ENCODE measurements at places on chromosomes 11 and 22.

- no peak for DNase-seq
Observed at GRCh38 chr11:30876663-30877396, 290.7 kb upstream of the MPPED2 start.

DNA sequence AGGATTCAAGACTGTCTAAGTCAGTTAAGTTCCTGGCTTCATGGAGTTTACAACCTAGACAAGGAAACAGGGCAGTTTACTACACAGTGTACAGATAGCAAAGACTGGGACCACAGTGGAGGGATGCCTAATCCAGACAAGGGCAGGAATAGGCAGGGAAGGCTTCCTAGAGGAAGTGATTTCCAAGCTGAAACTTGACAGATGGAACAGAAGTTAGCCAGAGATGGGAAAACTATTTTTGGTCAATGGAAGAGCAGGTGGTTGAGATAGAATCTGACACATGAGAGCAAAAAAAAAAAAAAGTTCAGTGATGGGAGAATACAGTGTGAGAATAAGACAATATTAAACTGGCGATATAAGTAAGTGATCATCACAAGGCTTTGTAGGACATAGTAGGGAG is 1.3 kb downstream of the COA4 start:
- no peak for DNase-seq

- DNase-seq = no peak
Observed at GRCh38 chr11:104165014-104165413, 1.1 kb upstream of the PDGFD start.

- no peak for DNase-seq
Observed at GRCh38 chr22:35605851-35606481, 11.2 kb downstream of the MB start.

- DNase-seq = no peak
Observed at GRCh38 chr11:66327171-66328030, 8.8 kb downstream of the RIN1 start.

DNA sequence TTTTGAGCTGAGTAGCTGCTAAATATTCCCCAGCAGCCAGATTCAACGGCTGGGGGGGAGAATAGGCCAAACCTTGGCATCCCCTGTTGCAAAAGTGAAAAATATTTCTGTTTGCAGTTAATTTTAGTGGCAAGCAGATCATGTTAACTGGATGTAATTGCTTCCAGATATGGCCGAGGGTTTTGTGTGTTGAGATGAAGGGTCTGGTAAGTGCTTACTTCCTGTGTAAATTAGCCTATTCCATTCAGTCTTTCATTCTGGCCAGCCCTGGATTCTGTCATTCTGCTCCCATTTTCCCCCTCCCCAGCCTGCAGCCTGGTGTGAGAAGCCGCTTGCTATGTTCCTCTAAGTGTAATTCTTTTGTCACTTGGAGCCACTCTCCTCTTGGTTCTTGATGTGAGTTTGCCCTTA is 17.4 kb downstream of the ZBTB16 start:
- DNase-seq = no peak

- DNase-seq = no peak
Observed at GRCh38 chr22:25545672-25546071, 18.8 kb upstream of the GRK3 start.

- no peak for DNase-seq
Observed at GRCh38 chr11:88050247-88050646, 125.0 kb downstream of the RAB38 start.

GRCh38 chr22:42754658-42755057 is 34.0 kb upstream of the A4GALT start:
- DNase-seq = no peak

DNA sequence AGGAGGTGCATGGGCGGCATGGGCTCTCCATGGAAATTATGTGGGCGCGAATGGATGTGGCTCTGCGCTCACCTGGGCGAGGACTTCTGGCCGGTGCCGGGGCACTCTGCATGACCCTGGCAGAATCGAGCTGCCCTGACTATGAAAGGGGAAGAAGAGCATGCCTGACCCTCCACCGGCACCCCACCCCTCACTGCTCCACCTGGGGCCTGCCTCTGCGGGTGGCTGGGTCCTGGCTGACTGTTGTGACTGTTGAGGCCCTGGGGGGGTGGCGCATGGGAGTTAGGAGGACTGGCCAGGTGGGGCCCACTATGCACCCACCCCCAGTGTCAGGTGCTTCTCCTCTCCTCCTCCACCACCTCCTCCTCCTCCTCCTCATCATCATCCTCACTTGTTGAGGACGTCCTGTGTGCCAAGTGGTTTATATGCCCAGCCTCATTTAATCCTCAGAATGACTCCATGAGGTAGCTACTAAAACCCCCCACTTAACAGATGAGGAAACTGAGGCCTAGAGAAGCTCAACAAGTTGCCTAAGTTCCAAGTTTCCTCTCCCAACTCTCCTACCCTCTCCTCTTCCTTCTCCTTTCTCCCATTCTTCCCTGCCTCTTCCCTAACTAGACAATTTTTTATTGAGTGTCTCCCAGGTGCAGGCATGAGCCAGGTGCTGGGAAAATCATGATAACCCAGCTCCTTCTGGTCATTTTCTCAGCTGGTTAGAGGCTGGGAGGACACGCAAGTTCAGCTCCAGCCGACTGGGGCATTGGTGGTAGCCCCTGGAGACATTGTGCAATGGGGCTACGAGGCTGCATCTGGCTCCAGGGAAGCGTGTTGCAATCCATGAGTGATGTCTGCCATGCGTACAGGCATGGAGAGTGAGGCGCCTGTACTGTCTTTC is 2.3 kb downstream of the MYEOV start:
- no peak for DNase-seq

DNA sequence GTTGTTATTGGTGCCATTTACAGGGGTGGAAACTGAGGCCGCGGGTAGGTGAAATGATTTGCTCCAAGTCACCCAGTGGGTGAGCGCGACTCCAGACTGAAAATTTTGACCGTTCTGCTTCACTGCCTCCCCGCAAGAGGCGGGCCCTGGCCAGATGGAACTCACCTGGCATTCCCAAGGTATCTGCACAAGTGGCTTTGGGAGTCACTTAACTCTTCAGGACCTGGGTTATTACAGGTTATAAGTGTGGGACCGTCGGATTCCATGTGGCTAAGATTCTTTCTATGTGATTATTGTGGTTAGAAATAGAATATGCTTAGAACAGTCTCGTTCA is 598 bp downstream of the CABIN1 start:
- no peak for DNase-seq

DNA sequence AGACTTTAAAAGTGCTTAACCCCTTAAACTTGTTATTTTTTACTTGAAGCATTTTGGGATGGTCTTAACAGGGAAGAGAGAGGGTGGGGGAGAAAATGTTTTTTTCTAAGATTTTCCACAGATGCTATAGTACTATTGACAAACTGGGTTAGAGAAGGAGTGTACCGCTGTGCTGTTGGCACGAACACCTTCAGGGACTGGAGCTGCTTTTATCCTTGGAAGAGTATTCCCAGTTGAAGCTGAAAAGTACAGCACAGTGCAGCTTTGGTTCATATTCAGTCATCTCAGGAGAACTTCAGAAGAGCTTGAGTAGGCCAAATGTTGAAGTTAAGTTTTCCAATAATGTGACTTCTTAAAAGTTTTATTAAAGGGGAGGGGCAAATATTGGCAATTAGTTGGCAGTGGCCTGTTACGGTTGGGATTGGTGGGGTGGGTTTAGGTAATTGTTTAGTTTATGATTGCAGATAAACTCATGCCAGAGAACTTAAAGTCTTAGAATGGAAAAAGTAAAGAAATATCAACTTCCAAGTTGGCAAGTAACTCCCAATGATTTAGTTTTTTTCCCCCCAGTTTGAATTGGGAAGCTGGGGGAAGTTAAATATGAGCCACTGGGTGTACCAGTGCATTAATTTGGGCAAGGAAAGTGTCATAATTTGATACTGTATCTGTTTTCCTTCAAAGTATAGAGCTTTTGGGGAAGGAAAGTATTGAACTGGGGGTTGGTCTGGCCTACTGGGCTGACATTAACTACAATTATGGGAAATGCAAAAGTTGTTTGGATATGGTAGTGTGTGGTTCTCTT is 2.8 kb downstream of the MALAT1 start:
- DNase-seq = no peak

DNA sequence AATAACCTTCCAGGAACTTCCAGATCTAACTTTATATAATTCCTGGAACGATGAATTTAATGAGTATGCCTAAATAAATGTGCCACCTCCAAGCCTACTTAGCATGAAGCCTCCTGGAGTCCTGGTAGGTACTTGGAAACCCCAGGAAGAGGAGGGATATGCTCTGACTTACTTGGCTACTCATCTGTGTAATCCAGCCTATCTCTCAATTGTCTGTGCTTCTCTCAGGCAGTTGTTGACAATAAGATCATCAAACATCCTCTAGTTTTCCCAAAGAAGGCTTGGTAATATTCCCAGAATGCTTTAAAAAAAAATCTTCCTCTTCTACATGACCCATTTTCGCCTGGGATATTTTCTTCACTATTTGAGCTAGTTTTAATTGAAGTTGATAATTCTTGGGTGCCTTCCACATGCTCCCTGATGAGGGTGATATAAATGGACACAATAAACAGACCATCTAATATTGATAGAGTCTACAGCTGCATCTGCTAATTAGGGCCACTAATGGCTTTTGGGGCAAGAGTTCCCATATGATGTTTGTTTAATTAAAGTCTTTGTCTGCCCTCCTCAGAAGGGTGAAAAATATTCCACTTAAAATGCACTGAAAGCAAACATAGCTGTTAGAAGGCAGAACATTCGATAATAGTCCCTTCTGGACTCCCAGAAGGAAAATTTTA is 75.5 kb upstream of the RAB38 start:
- no peak for DNase-seq

- DNase-seq = peak; percentile 57
Observed at GRCh38 chr11:12224537-12224893, 114.1 kb downstream of the MICAL2 start.

- no peak for DNase-seq
Observed at GRCh38 chr11:124179310-124179709, 3.8 kb upstream of the OR10D3 start.

- no peak for DNase-seq
Observed at GRCh38 chr11:20415432-20415831, 27.9 kb downstream of the PRMT3 start.

- DNase-seq = no peak
Observed at GRCh38 chr11:30984442-30984816, 385.1 kb downstream of the DCDC1 start.

GRCh38 chr11:81569999-81570398 is 1163.7 kb downstream of the FAM181B start:
- DNase-seq = no peak

DNA sequence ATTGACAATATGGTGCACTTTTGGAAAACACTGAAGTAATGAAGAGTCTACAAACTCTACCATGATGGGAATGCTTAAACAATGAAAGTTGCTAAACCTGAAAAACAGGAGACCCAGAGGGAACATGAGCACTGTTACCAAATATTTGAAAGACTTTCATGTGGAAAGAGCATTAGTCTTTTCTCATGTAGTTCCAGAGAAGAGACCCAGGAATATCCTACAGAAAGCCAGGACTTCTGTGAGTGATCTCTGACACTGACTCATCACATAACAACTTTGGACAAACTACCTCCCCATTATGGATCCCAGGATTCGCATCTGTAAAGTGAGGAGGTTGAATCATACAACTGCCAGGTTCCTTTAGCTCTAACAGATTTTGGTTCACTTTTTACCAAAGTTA is 62.2 kb downstream of the FAM181B start:
- no peak for DNase-seq
